CD8-positive, alpha-beta T cell (primary cell): ENCODE measurements at places on chromosomes 5 and 9.

DNA sequence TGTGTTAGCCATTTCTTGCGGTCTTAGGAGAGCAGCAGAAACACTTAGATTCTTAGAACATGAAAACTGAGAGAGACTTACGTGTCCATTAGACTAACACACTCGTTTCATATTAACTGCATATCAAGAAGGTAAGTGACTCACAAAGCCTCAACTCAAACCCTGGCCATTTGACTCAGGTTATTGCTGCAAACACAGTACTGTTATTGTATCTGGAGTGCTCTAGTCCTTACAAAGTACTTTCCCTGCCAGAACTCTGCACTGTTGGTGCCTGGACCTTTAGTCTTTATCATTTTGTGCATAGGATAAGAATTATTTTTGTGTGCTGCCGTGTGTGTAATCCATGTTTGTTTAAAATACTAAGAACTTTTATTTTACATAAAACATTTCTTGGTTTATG lies 155.7 kb downstream of the FBXL7 start:
- no peak for DNase-seq

- DNase-seq: no peak
Measured at GRCh38 chr5:55234121-55234700, 803 bp upstream of the CCNO start.

- DNase-seq: no peak
Measured at GRCh38 chr5:102309586-102309985, 13.5 kb upstream of the SLCO4C1 start.

GRCh38 chr9:73199886-73200285 lies 48.2 kb downstream of the ANXA1 start:
- no peak for DNase-seq
